ENCODE measurements at places on chromosomes 7 and 10.

- DNase-seq = no peak
These were observed 65.7 kb downstream of the SND1 start for GRCh38 chr7:127717502-127718339.

DNA sequence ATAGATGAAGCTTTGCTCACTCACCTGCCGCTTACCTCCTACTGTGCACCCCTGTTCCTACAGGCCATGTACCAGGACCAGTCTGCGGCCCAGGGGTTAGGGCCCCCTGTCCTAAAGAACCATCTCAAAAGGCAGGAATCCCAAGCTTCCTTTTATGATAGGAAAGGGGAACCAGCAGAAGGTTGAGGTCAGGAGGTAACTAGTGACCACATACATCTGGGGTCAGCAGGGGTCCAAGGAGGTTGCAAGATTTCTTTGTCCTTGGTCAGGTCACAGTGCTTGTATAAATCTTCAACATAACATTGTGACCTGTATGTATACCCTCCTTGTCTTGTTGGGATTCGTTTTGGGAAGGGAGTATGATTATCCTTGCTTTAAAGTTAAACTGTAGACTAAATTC, 73.8 kb downstream of the OAT start:
- no peak for DNase-seq

GRCh38 chr7:47335557-47336471, 246.1 kb downstream of the TNS3 start:
- no peak for DNase-seq

DNA sequence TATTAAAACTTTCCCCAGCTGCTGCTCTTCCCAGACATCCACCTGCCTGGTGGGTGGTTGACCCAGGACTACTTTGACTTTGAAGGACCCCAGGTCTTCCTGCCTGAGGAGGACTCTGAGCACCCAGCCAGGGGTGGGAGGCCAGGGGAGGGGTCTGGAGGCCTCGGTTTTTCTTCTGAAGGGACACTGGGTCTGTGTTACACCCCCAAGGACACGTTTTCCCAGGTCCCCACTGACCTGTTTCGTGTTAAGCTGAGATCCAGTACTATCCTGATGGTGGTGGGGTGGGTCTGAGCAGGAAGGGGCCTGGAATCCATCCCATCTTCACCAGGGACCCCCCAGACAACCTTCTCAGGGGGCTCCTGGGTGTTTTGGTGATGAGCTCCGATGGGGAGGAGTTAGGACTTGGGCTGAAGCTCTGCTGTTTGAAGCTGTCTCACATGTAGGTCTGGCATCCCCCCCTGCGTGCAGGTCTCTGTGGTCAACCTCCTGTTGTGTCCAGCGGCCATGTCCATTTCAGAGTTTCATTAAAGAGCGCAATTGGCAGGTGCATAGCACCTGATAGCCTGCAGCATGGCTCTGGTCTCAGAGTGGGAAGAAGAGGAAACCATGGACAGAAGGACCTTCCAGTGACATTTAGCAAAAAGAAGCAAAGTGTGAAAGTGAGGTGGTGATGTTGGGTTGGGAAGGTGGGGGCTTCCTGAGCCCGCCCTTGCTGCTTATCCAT, 3.5 kb downstream of the JAKMIP3 start:
- no peak for DNase-seq

DNA sequence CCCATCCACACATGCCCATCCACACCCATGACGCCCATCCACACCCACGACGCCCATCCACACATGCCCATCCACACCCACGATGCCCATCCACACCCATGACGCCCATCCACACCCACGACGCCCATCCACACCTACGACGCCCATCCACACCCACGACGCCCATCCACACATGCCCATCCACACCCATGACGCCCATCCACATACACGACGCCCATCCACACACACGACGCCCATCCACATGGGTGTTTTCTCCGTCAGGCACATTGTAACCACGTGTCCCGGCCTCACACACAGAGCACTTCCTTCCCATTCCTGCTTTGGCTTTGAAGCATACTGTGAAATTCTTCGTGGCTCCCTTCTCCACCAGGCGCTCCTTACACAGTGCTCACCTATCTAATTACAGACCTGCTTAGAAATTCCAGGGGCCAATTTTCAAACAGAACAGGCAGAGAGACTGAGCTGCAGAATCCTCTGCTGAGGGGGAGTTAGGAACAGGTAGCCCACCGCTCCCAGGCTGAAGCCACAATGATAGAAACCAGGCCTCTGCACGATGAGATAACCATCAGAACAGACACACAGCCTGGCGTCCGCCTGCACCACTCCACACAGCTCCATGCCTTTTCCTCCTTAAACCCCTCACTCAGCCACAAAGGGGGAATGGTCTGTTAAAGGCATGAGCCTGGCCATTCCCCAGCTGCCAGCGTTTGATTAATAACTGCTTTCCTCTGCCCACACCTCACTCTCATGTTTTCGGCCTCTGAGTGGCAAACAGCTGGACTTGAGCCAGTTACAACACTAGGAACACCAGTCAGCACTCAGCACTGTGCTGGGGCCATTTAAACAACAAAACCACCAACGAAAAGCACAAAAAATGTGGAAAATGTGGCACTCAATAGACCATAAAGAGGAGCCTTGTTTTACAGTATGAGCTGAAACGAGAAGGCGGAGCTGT, 501.6 kb downstream of the PTPRN2 start:
- DNase-seq = no peak

- DNase-seq = no peak
These were observed 591.5 kb downstream of the AUTS2 start for GRCh38 chr7:70189776-70190175.

DNA sequence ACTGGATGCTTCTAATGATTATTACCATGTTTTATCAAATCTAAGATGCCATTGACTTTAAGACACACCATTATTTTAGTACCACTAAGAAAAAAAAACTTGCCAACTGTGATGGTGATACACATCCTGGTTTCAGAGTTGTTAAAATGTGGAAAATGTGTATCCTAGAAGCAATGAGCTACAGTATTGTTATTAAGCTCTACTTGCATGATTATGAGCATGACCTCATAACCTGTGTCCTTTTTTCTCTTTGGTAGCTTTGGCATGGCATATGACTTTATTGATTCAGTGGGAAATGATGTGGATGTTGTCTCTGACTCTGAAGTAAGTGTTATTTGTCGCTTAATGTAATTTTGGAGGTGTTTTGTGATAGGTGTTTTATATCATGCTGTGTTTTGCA, 3.3 kb downstream of the EDRF1 start:
- DNase-seq = no peak

DNA sequence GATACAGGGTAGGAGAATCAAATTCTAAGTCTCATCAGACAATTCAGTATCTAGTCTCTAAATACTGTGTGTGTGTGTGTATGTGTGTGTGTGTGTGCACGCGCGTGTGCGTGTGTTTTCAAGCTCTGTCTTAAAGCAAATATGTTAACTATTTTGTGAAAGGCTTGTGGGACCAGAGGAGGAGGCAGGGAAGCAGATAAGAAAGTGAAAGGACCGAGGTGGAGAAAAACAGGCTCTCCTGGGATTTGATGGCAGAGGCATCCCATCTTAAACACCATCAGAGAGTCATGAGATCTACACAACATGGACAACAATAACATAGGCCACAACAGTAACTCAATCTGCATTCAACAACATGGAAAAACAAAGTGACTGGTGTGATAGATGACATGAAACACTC, 67.1 kb downstream of the PIP4K2A start:
- DNase-seq = no peak

DNA sequence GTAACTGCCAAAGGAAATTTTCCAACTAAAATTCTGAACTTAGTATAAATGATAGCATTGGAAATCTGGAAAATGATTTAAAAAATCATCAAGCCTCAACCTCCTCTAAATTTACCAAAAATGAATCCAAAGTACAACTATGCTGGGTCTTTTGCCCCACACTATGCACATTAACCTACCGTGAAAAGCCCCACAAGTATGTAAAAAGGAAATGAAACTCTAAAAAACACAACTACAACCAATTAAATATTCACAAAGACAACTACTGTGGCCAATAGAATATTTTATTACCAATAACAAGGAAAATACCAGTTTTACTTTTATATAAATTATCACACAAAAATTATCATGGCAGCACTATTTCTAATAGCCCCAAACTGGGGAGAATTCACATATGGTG, 19.3 kb downstream of the EIF3A start:
- DNase-seq = no peak

DNA sequence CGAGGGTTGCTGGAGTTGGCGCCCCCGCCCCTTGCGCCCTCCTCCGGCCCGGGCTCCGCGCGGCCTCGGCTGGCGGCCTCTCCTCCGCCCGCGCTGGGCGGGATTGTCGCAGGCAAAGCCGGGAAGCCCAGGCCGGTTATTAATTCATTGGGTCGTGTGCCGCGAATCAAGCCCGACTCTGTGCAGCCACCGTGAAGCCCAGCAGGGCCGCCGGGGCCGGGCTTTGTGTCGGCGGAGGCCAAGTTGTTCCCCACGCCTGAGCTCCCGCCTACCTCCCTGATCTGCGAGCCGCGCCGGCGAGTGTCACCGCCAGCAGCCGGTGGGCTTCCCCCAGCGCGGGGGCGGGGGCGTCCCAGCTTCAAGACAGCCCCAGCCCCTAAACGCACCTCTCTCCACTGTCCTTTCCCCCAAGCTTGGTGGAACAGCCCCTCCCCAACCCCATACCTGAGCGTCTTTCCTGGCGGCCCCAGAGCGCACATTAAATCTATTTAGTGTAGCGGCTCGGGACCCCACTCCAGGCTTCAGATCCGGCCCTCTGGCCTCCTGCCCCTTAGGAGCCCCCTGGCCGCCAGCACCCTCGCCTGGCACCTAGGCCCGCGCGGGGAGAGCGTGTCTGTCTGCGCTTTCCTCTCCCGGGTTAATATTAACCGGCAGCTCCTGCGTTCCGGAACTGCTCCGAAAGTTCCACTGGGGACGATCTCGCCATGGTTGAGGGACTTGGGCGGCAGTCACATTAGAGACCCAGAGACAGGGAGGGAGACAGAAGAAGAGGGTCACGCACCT, 3.5 kb downstream of the SHH start:
- no peak for DNase-seq

- DNase-seq = no peak
These were observed 30.6 kb downstream of the APBB1IP start for GRCh38 chr10:26468700-26469099.

GRCh38 chr7:118061386-118061785, 122.6 kb upstream of the LSM8 start:
- DNase-seq = no peak

GRCh38 chr10:60031664-60032063, 125.3 kb upstream of the CCDC6 start:
- no peak for DNase-seq

DNA sequence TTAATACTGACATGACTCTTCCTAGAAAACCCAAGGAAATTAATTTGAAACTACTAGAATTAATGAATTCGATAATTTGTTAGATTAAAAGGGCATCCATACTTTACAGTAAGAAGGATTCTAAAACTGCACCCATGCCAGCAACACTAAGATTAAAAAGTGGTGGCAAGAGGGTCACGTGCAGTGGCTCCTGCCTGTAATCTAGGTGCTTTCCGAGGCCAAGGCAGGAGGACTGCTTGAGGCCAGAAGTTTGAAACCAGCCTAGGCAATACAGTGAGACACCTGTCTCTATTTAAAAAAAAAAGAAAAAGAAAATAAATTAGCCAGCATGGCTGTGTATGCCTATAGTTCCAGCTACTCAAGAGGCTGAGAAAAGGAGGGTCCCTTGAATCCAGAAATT, 58.2 kb downstream of the SRPK2 start:
- no peak for DNase-seq

DNA sequence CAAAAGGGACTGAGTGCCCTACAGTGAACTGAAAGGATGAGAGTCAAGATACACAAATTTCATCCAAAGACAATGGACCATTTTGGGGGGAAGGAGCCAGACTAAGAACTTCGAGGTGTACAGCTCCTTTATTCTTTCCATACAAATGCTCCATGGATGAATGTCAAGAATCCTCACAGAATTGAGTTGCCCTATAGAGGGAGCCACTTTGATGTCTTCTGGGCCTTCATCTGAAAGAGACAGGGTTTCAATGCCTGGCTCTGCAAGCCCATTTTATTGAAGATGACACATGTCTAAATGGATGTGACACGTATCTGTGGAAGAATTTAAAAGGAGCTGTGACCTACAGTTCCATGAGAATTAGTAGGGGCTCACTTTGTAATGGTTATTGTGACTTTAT, 32.0 kb upstream of the NRG3 start:
- no peak for DNase-seq

DNA sequence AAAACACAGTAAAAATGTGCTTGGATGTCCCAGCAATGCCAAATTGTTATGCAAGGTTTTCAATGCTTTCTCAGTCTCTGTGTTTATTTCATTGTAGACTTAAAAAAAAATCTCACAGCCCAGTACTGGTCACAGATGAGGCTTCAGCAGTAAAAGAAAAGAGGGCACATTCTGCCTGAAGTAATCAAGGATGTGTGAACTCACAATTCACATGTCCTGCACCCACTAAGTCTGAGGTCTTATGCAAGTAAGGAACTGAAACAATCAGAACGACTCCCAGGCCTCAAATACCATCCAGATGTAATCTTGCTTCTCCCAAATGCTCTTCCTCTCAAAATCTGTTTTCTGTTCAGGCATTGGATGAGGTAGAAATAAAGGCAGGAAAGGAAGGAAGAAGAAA, 33.7 kb downstream of the ADRB1 start:
- no peak for DNase-seq

GRCh38 chr10:64037071-64037661, 516.0 kb downstream of the REEP3 start:
- no peak for DNase-seq

GRCh38 chr7:68918621-68919020, 679.7 kb upstream of the AUTS2 start:
- DNase-seq = no peak

GRCh38 chr7:131131746-131132431, 195.8 kb upstream of the MKLN1 start:
- no peak for DNase-seq

- DNase-seq = no peak
These were observed 82.1 kb upstream of the SGCE start for GRCh38 chr7:94738071-94738470.

- no peak for DNase-seq
These were observed 148.2 kb upstream of the TNS3 start for GRCh38 chr7:47730142-47730541.

DNA sequence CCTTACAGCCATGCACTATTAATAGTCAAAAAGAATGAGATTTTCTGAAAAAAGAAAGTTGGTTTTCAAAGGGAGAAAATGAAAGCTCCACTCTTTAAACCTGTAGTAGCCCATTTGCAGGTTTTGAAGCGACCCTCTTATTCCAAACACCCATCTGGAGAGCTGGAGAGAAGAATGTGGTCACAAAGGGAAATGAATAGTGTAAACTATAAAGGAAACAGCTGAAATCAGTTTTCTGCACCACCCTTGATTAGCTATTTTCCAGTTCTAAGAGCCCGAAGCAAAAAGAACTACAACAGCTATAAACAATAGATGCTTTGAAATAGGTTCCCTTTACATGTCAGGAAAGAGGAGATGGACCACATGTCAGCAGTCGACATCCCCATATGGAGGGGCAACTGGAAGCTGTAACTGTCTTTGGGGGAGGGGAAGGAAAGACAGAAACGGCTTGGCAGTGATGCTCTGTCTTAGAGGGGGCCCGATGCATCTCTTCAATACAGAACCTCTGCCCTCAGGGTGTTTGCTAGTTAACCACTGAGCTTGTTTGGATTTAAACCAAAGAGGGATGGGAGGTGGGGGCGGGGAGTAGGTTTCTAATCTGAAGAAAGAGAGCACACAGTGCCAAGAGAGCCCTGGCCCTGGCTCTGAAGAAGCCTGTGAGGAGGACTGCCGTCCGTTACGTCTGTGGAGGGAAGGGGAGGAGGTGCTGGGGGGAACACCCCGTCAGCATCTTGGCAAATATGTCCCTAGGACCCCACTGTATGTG, 55.3 kb downstream of the CPVL start:
- no peak for DNase-seq
